ENCODE measurements at places on chromosomes 1 and 21.

DNA sequence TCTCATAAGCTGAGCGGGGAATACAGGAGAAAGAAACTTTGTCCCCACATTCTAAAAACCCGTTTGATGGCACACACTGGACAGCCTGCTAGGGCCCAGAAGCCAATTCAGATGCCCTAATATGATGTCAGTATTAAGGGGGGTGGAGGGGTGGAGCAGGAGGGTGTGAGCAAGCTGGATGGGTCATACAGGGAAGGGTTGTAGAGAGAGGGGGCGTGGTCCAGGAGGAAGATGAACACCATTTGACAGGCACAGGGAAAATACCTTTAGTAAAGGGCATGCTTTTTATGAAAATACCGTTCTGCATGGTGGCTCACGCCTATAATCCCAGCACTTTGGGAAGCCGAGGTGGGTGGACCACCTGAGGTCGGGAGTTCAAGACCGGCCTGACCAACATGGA, 6.0 kb downstream of the TARS2 start:
- DNase-seq: no peak

DNA sequence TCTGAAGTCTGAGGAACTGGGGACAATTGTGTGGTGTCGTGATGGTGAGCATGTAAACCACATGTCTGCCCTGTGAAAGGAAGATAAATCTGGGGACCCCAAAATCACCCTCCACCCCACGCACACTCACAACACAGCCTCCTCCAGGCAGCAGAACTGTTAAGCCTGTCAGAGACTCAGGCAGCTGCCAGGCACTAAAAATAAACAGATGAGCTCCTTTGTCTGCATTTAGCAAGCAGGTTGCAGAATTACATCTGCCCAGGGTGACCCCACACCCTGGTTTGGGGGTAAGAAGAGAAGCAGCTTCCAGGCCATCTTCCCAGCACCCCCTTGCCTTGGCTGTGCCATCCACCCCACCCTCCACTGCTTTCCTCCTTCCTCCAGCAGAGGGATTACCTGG, 119.1 kb upstream of the RUNX3 start:
- no peak for DNase-seq

GRCh38 chr1:231971397-231972110, 345.0 kb downstream of the DISC1 start:
- no peak for DNase-seq

GRCh38 chr1:59690171-59690930, 124.4 kb upstream of the HOOK1 start:
- no peak for DNase-seq

Data from prostate gland (tissue), 2 donors.